ENCODE measurements at places on chromosomes 2 and 18.

DNA sequence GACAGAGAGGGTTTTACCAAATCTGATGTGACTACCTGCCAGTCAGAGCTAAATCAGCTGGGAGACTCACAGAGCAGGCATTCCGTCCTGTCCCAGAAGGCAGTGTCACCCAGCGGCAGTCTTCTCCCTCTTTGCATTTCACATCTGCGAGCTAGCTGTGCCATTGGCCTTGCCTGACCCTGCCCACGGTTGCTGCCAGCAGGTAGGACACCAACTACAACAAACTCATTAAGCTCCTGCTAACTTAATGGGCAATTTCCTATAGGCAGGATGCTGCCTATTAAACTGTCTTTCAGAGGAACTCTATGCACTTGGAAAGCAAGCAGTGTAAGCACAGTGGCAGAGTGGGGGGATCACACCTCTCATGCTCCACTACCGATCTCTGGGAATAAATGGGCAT, 116.4 kb upstream of the CAPN13 start:
- DNase-seq: no peak

- DNase-seq: no peak
Observed at GRCh38 chr2:130963849-130964793, 127.4 kb downstream of the ARHGEF4 start.

DNA sequence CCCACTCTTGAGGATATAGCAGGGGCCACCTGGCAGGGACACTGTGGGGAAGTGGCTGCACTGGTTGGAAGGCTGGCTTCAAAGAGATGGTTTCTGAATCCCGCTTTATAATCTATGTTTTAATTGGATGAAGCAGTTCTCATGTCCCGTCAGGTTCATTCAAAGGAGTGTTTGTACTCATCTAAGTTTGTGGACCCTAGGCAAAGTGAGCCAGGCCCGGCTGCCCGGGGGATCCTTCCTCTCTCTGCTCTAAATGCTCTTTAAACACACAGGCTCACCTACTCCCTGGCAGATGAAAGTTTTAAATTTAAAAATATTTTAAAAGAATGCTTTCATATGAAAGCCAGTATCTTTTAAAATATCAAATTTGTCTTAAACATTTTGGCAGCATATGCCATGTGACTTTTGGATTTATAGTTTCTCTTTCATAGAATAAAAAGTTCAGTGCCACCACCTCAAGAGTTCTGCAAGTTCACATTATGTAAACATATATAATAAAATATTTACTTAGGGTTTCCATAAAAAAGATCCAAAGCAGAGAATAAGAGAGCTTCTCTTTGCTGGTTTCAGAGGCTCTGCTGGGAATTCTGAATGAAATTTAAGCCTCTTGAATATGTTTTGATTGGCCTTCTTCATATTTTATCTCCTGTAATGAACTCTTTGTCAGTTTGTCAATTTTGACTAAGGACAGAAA, 143.5 kb upstream of the ALPP start:
- no peak for DNase-seq

GRCh38 chr2:25309402-25309801, 32.3 kb downstream of the DNMT3A start:
- DNase-seq: peak; percentile 64

- no peak for DNase-seq
Observed at GRCh38 chr18:12254136-12254819, at the start of gene CIDEA. Gene CIDEA, plus strand, starts transcription at chr18:12254361. Its CDS starts 23 bp downstream, at chr18:12254384.

DNA sequence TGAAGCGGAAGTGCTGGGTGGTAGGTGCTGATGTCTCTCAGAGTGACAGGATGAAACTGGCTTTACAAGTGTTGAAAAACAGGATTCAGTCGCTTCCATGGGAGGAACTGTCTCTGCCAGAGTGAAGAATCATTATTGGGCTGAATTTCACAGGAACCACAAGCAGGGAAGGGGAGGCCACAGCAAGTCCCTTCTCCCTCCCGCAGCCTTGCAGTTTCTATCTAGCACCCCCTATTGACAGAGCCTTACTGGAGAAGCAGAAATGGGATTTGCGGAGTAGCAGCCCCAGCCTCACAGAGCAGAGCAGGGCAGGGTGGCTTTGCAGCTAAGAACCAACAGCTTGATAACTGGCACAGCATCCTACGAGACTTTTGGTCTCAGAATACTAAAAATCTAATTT, 33.3 kb upstream of the RMP24 start:
- DNase-seq: no peak

- no peak for DNase-seq
Observed at GRCh38 chr2:56754627-56755026, 570.8 kb downstream of the CCDC85A start.

GRCh38 chr2:8803658-8804379, 33.6 kb downstream of the KIDINS220 start:
- DNase-seq: no peak

DNA sequence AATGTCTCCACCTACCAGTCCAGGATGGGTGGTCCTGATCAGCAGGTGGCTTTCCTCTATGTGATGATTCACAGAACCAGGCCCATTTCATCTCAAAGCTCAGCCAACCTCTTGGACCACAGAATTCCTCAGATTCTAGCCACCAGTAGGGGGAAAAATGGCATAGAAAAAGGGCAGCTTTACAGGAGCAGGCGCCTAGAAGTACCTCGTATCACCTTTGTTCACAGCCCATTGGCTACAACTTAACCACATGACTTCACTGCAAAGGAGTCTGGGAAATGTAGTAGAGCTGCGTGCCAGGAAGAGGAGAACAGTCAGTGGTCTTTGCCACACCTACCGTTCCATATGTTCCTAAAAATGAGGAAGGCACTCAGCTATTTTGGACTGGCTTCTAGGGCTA, 62.8 kb upstream of the DTNA start:
- no peak for DNase-seq

- DNase-seq: no peak
Observed at GRCh38 chr2:201960305-201960704, 73.3 kb upstream of the FZD7 start.

DNA sequence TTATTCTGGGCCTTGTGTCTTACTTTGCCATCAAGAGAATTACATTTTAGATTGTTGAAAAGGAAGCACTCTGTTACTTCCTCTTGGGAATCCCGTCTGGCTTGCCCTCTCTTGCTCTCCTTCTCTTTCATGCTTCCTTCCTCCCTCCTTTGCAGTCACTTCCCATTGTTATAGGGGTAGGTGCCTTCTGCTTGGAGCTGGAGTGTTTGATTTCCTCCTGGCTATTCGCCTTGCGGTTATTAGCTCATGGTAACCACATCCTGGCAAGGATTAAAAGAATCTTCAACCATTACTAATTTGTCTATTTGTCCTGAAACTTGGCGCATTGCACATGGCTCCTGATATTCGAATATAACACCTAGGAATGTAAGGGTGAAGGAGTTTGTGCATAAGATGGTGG, 115.0 kb downstream of the CERS6 start:
- no peak for DNase-seq

DNA sequence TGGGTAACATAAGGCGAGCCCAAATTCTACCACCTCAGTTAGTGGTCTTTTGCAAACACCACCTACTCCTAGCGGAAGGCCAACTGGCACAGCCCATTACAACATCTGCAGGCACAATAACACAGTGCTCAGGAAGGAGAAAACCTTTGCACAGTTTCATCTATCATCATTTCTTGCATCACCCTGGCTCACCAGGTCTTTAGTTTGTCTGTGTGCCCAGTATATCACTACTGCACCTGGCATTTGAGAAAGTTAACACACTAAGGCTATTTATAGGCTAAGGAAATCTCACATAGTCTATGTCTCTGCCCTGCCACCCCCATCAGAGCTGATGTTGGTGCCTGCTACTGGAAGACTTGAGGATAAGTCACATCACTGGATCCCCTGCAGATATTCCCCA, 484.0 kb downstream of the SATB2 start:
- no peak for DNase-seq

- no peak for DNase-seq
Observed at GRCh38 chr2:235238537-235238936, 255.3 kb upstream of the AGAP1 start.

- no peak for DNase-seq
Observed at GRCh38 chr2:202566286-202566685, 68.5 kb upstream of the FAM117B start.

- peak; percentile 37 for DNase-seq
Observed at GRCh38 chr18:75161256-75162028, 47.5 kb downstream of the PTGR3 start.

GRCh38 chr2:63845866-63846265, 4.2 kb downstream of the UGP2 start:
- DNase-seq: no peak

DNA sequence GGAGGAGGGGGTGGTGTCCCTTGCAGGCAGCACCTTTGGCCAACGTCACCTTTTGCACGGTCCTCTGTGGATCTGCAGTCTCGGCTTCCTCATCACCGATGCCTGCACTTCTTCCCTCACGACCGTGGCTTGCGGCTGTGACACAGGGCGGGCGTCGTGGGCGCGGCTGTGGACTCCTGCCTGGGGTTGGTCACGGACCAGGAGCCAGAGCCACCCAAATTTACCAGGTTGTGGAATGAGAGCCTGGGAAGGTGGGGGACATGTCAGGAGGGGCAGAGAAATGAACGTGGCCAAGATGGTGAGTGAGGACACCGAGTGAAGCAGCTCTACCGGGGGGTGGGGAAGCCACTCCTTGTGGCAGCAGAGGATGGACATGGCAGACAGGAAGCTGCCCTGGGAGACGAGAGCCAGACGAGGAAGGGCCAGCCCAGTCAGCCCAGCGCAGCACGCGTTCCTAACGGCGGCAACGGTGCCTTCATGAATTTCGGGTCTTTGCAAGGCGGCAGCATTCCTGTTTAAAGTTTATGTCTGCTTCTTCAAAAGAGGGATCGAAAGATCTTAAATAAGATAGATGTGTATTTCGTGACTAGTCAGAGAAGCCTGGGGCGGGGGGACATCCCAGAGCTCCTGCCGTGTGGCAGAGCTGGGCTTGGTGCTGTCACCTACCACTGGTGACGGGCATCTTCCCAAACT, 84.2 kb downstream of the LRRFIP1 start:
- DNase-seq: no peak

DNA sequence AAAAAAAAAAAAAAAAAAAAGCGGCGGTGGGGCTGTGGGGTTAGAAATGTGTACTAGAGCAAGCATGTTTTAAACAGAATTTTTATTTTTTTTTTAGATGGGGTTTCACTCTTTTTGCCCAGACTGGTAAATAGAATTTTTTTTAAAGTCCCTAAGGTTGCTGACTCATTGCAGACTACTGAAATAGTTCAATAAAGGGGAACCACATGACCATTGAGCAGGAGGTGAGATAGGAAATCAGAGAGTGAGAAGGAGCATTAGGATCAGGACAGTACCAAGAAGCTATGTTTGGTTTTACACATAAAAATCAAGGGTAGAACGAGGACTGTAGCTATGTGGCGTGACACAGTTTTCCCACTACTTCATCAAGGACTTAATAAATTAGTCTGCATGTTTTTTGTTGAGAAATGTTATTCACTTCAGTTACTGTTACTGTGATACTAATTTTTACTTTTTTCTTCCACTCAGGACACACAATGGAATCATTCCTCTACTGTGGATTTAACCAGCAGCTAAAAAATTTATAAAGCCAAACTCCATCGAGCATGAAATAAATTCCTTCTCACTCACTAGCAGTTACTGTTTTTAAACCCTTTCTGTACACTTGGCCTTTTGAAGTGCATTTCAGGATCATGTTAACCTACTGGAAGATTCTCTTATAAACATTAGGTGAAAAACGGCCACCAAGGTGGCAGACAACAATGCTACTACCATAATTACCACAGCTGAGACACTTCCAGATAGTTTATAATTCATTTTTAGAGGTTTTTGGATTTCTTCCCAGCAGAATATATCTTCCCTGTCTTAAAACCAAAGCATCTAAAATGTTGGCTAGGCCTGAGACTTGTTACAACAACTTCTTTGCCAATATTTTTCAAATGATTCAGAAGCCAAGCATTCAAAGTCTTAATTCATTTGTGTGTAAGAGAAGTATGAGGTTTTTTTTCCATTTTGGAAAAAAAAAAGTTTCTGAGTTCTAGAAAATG, 33.2 kb downstream of the LAMA1 start:
- DNase-seq: no peak

DNA sequence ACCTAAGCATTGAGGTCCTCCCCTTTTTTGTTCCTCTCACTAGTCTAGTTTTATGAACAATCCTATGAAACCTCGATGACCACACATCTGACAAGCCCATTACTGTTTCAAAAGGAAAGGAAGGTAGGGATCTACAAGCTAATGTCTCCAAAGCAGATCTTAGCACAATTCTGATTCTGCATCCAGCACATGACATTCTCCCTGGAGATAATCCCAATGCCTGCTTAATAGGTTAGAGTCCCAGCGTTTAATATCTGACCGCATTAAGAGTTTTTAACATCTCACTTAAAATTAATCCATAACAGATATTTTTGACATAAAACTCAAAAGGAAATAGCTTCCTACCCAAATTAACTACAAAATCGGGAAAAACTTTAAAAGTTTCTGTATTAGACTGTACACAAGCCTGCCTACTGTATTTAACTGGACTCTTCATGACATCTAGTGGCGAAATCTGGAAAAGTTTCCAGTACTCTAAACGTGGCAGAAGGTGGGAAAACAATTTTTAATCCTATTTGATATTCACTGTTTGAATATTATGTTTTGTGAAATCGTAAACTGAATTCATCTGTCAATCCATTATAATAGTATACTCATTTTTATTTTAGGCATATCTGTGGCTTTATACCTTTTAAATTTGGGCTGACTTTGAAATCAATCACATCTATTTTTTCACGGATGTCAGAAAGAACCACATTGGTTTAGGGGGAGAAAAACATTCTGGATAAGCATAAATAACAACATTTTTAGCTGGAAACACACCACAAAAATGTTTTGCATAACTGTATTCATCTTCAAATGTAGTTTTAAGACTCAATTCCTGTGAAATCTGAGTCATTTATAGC, 62.4 kb downstream of the TXNL1 start:
- DNase-seq: peak; percentile 10

Measured in CD4-positive, alpha-beta T cell treated with Interleukin-1 beta for 1 hour (primary cell).